ENCODE measurements at places on chromosomes 2 and 18.

- no peak for DNase-seq
Observed at GRCh38 chr2:158717366-158718195, 77.5 kb upstream of the DAPL1 start.

DNA sequence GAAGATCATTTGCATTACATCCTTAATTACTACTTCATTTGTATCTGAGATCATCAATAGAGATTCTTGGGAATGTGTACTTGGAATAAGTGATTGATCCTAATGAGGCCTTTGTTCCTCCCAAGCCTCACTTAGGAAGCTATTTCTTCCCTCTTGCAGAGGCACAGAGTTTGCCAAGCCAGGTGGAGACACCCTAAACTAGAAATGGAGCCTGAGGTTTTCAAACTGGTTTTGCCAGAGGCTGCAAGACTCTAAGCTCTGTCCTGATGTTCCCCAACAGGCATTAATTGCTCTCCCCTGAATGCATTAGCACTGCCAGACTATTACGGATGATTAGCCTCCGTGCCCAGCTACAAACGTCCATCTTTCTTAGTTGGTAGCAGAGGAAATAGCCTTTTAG lies 125.2 kb upstream of the LGALSL start:
- DNase-seq: no peak

DNA sequence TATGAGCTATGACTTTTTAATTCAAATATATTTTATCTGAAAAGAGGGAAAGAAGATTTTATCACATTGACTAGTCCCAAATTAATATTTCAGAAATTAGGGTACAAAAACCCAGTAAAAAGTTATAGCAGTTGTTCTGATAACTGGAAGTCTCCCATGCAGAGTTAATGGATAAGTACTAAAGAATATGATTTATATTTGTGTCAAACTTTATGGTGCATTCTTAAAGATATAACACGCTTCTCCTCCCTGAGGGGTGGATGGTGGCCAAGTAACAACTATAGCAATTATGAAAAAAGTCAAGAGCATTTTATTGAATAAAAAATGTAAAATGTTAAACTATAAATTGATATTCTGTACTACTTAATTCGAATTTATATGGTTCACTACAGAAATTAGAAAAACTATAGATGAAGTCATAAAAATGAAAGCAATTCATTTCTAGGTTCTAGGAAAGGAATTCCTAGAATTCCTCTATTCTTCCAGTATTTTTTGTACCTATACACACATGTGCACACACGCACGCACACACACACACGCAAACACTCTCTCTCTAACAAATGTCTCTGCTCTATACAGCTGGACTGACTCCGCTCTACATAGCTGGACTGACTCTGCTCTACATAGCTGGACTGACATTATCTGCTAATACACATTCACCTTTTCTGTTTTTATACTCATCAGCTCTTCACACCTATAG lies 111.3 kb downstream of the PRELID3A start:
- no peak for DNase-seq

- no peak for DNase-seq
Observed at GRCh38 chr2:231388725-231389346, 6.7 kb upstream of the B3GNT7 start.

GRCh38 chr2:43887176-43887575 lies 48.4 kb downstream of the ABCG8 start:
- no peak for DNase-seq

GRCh38 chr2:167420211-167420610 lies 531.9 kb downstream of the XIRP2 start:
- DNase-seq: no peak

- no peak for DNase-seq
Observed at GRCh38 chr2:129658430-129658829, 321.0 kb upstream of the RAB6C start.

DNA sequence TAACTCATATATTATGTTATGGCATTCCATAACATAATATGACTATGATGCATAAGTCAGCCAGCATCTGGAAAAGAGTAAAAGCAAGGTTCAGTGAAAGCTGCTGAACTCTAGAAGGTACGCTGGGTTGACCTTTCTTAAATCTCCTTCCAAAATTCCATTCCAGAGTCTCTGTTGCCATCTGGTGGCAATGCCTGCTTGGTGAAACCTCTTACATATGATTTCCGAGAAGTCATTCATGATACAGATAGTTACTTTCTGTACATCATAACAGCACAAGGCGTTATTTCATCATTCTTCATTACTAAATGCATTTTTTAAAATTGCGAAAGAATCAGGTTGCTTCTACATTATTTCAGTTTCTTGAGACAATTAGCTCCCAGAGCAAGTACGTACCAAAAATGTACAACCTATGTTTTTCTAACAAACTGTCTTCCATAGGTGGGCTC lies 7.0 kb upstream of the EPG5 start:
- peak; percentile 56 for DNase-seq

- no peak for DNase-seq
Observed at GRCh38 chr2:11352781-11353537, 8.5 kb upstream of the ROCK2 start.
